Central memory CD4-positive, alpha-beta T cell (primary cell): ENCODE measurements at places on chromosomes 1 and 21.

DNA sequence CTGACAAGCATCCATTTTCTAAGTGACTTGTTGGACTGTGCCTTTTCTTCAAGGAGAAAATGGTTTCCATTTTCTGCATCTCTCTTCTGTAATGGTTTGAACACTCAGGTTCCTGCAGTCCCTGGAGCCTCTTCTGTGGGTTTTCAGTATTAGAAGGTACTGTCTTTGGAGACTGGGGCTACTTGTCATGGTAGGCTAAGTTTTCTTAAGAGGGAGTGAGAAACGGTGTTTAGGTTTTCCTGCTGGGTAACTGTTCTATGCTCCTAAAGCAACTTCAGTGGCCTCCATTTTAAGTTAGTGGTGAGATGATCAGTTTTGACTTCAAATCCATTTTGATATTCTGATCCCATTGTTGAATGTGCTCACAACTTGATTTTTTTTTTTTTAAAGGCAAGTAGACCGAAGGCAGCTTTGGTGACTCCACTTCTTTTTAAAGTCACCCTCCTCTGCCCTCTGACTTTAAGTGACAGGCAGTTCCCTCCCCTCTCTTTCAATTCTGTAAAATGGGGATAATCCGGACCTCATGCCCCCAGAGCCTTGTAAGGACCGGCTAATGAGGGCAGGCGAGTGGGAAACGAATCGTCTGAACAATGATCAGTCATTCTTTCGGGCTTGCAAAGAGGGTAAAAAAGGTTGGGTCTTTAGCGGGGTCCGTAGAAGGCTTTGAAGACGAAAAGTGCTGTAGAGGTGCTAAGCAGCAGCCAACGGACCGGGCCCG, 1.0 kb upstream of the ARID1A start:
- DNase-seq, result peak; percentile 19

GRCh38 chr1:239711768-239712167, 325.4 kb downstream of the CHRM3 start:
- DNase-seq, result no peak

- no peak for DNase-seq
Measured at GRCh38 chr1:244199902-244200301, 148.8 kb downstream of the ZBTB18 start.

DNA sequence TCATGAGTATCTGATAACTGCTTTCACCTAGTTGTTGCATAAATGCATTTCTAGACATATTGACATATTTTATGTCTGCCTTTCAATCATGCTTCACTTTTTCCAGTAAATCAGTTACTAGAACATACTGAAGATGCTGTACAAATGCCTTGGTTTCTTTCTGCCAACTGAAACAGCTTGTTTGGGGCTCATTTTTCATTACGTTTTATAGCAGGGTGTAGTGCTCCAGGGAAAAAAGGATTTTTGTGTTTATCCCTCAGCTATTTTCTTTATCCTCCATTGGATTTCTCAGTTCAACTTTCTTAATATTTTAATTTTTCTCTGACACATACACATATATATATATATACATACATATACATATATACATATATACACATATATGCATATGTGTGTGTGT, 51.7 kb downstream of the IL23R start:
- no peak for DNase-seq

DNA sequence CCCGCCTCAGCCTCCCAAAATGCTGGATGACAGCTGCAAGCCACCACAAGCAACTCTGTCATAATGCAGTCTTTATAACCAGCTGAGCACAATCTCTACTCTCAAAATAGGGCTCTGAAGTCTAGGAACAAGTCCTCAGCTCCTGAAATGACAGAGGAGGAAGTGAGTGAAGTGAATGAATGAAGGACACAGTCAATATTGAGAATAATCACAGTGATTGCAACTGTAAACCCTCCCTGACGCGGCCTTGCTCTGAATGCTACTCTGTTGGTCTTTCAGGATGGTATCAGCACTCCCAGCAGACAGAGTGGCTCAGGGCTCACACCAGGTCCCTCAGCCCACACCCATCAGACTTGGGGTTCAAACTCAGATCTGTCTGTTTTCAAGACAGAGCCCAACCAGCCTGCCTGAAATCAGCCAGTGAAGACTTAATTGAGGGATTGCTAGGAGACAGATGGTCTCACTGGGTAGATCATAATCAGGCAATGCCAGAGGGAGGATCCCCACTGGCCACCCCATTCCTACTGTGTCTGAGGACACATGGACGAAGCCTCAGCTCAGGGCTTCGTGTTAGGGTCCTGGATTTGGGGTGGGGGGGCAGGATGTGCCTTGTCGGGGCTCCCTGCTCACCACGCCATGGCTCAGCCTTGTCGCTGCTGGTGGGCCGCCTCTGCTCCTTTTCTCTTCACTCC, 20.9 kb downstream of the RNF187 start:
- no peak for DNase-seq

DNA sequence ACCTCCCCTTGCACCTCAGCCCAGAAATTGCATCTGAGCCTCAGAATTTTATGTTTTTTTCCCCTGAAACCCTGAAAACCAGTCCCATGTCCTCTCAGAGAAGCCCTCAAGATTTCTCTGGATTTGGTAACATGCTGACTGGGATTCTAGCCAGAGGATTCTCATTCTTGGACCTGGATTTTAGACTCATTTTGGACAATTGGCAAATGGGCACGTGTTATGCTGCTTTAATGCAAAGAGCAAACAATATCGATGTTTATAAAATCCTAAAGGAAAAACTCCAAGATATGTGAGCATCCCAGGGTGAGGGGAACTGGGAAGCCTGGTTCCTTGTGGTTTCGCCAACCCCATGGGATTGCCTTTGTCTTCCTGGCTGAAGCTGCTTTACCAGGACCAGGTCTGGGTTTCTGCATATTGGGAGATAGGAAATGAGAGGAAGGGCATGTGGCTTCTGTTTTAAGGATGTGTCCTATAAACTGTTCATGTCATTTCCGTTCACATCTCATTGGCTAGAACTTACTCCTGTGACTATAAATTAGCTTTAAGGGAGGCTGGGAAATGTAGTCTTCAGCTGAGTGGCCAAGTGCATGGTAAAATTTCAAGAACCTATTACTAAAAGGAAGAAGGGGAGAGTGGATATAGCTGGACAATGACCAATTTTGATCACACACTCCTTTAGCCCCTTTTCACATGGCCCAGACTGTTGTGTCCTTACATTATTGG, 27.2 kb upstream of the BCL10 start:
- no peak for DNase-seq
